ENCODE measurements at places on chromosomes 4 and X.

DNA sequence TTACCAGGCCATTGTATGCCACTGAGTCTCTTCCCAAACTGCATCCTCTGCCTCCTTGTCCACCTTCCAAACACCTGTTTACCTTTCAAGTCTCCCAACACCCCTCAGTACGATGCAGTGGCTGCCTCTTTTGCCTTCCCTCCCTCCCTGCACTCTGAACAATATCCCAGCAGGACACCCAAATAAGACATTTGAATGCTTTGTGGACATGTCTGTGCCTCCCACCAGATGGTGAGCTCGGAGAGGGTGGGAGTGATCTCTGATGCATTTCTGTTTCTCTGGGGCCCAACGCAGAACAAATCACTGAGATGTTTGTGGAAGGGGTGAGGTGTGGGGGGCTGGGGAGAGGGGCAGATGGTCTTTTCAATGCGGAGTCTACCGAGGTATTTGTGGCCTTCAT lies 33.4 kb downstream of the PJA1 start:
- H3K36me3 ChIP-seq, result no peaks in the 10 kb centered on the region
- DNase-seq, result no peak
- H3K27me3 ChIP-seq, result peaks cover 23% of the 10 kb centered on the region
- no peak overlapping the region for H3K4me3 ChIP-seq

DNA sequence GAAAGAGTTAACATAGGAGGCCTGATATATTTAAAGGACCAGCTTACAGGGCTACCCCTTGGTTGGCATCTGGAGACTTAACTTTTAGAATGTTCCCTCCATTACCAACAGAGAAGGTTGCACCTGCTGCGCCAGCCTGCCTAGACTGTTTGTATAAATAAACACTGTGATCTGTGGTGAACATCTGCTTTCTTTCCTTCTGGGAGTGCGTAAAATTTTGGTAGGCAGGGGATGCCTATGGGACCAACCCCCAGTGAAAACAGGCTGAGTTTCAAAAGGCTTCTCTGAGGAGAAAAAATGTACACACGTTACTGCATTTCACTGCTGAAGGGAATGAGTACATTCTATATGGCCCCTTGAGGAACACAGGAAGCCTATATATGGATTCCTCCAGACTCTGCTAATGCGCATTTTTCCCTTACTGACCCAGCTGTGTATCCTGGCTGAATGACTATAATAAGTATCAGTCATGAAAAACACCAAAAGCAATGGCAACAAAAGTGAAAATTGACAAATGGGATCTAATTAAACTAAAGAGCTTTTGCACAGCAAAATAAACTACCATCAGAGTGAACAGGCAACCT lies 13.8 kb downstream of the CENPC start:
- H3K27me3 ChIP-seq, result no peaks in the 10 kb centered on the region
- H3K36me3 ChIP-seq, result peaks cover 77% of the 10 kb centered on the region
- no peak for DNase-seq
- no peak overlapping the region for H3K27ac ChIP-seq
- no peak overlapping the region for H3K4me3 ChIP-seq

- H3K27ac ChIP-seq, result no peak overlapping the region
- H3K36me3 ChIP-seq, result peaks cover 6% of the 10 kb centered on the region
- no peak for DNase-seq
- peaks cover 3% of the 10 kb centered on the region for H3K4me1 ChIP-seq
- H3K27me3 ChIP-seq, result no peaks in the 10 kb centered on the region
Measured at GRCh38 chrX:22194660-22194945, 78.1 kb upstream of the CBLL2 start.

DNA sequence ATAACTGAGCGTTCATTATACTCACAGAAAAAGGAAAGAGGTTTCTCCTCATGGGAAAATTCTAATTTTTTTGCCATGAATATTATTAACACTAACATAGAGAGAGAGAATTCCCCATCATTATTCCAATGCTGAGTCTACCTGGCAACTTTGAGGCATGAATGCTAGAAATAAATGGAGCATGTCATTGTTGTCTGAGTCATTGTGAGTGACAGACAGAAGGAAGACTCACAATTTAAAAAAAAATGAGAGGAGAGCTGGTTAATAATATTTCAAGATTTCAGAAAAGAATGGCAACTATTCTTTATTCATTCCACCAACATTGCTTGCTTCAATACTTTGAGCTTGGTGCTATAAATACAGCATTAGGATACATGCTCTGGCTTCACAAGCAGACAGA lies 170.4 kb upstream of the HS3ST1 start:
- no peaks in the 10 kb centered on the region for H3K36me3 ChIP-seq
- H3K27me3 ChIP-seq, result no peaks in the 10 kb centered on the region
- DNase-seq, result no peak

- no peak for DNase-seq
- no peak overlapping the region for H3K27ac ChIP-seq
- H3K4me3 ChIP-seq, result no peak overlapping the region
- no peaks in the 10 kb centered on the region for H3K27me3 ChIP-seq
- H3K4me1 ChIP-seq, result no peaks in the 10 kb centered on the region
- H3K36me3 ChIP-seq, result no peaks in the 10 kb centered on the region
Measured at GRCh38 chr4:124997124-124997523, 284.6 kb upstream of the ANKRD50 start.

DNA sequence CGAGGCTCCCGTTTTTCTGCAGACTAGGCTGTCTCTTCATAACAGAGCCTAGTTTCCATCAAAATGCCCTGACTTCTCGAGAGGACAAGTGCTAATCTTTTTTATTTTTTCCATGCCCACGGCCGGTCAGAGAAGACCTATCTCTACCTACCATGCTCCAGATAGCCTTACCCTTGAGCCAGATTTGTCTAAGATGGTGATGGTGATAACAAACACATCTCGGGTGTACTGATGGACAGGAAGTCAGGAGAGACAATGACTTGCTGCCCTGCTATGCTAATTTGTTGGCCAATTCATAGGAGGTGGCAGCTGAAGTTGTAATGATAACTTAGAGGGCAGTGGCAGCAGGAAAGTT lies 42.2 kb upstream of the NKRF start:
- H3K4me1 ChIP-seq, result peaks cover 18% of the 10 kb centered on the region
- H3K27ac ChIP-seq, result peak overlapping the region; percentile 94
- no peak for DNase-seq
- H3K27me3 ChIP-seq, result no peaks in the 10 kb centered on the region

- DNase-seq, result no peak
- no peaks in the 10 kb centered on the region for H3K27me3 ChIP-seq
- no peaks in the 10 kb centered on the region for H3K4me1 ChIP-seq
- no peaks in the 10 kb centered on the region for H3K36me3 ChIP-seq
Measured at GRCh38 chrX:122850326-122850725, 333.8 kb upstream of the GRIA3 start.

DNA sequence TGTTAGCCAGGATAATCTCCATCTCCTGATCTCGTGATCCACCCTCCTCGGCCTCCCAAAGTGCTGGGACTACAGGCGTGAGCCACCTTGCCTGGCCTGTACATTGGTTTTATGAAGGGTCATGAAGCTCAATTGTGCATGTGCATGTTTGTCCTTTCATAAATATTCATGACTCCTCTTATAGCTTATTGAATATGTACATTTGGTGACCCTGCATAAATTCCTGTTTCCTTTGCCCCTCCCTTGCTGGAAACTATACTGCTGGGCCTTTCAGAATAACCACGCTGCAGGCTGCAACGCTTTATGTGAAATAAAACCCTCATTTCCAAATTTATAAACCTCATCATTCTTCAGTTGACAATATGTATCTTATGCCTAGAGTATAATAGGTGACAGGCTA lies 978.0 kb upstream of the LCORL start:
- no peak for DNase-seq
- H3K36me3 ChIP-seq, result no peaks in the 10 kb centered on the region
- H3K27ac ChIP-seq, result no peak overlapping the region
- H3K4me3 ChIP-seq, result no peak overlapping the region
- no peaks in the 10 kb centered on the region for H3K27me3 ChIP-seq

- no peaks in the 10 kb centered on the region for H3K27me3 ChIP-seq
- H3K36me3 ChIP-seq, result no peaks in the 10 kb centered on the region
- no peaks in the 10 kb centered on the region for H3K4me1 ChIP-seq
- no peak overlapping the region for H3K4me3 ChIP-seq
- DNase-seq, result no peak
Measured at GRCh38 chr4:170697845-170698244, 608.1 kb upstream of the AADAT start.

DNA sequence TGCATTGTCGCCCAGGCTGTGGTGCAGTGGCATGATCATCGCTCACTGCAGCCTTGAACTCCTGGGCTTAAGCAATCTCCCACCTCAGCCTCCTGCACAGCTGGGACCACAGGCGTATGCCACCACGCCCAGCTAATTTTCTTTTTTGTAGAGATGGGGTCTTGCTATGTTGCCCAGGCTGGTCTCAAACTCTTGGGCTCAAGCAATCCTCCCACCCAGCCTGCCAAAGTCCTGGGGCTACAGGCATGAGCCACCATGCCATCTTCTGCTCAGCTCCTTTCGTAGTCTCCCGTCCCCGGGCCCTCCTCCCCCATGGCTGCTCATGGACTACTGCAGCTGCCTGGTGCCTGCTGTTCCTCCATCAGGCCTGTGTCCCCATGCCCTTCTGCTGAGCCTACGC lies 58.1 kb downstream of the TAPT1 start:
- H3K36me3 ChIP-seq, result peaks cover 51% of the 10 kb centered on the region
- H3K4me3 ChIP-seq, result no peak overlapping the region
- no peak overlapping the region for H3K27ac ChIP-seq
- no peaks in the 10 kb centered on the region for H3K27me3 ChIP-seq
- H3K4me1 ChIP-seq, result no peaks in the 10 kb centered on the region

DNA sequence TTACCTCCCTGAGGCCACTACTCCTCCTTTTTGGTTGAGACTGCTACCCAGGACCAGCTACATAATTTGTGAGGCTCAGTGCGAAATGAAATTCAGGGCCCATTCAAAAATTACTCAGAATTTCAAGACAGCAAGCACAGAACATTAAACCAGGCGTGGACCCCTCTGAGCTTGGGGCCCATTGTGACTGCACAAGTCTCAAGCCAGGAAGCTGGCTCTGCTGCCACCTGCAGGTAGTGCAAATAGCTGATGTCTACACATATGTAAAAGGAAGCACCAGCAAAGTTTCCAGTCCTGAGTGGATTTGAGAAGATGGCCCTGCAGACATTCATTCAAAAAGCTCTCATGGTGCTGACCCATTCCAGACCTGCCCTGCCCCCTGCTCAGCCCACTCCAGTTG lies 213.4 kb upstream of the LNX1 start:
- H3K4me3 ChIP-seq, result no peak overlapping the region
- H3K36me3 ChIP-seq, result no peaks in the 10 kb centered on the region
- H3K4me1 ChIP-seq, result no peaks in the 10 kb centered on the region
- DNase-seq, result peak; percentile 73

DNA sequence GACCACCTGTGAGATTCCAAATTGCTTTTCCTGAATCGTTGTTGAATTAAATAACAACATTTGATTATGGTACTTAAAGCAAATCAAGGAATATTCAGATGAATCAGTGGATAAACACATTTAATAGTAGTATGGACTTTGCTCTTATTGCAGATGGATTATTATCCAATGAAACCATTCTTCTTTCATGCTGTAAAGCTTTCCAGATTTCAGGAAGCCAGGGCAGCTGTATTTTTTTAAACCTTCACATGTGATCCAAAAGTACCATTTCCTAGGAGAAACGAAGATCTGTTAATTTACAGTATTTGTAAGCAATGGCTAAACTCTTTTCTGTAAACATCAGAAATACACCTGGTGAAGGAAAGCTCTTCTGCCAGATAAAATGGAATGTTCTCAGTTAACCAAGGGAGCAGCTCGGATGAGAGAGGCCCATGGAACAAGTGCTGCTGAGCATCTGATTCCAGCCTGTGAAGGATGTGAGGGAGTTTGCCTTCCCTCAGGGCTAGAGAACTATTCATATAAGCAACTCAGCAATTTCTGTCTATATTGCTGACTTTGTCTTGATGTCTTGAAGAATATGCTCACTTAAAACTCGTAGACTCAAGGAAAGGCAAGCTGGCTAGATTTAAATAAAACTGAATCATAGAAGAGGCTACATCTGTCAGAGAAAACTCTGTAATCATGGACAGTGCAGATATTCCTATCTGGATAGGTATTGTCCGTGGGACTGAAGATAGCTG lies 94.4 kb upstream of the LIMCH1 start:
- DNase-seq, result no peak
- no peaks in the 10 kb centered on the region for H3K27me3 ChIP-seq
- H3K27ac ChIP-seq, result no peak overlapping the region
- H3K36me3 ChIP-seq, result no peaks in the 10 kb centered on the region

All from activated CD4-positive, alpha-beta T cell treated with anti-CD3 and anti-CD28 coated beads, Interleukin-2, amount 10 ng/mL, durations not matched to agents 24 days and 14 days (primary cell).